NCI-H69 (cell line): ENCODE measurements at places on chromosomes 4 and X.

DNA sequence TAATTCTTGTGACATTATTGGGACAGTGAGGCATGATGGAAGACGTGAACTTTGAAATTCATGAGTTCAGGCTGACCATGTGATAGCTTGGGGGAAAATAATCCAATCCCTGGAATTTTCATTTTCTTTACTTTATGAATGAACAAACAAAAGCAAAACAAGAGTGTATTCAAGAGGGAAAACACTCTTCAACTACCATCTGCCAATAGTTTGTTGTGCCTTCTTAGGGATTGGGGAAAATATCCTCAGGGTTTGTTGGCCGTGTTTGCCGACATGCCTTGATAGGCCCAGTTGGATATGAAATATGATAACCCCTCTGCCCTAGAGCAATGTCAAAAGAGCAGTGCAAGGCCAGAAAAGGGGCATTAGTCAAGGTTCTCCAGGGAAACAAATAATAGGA is 80.8 kb upstream of the CLNK start:
- peak; percentile 49 for DNase-seq

DNA sequence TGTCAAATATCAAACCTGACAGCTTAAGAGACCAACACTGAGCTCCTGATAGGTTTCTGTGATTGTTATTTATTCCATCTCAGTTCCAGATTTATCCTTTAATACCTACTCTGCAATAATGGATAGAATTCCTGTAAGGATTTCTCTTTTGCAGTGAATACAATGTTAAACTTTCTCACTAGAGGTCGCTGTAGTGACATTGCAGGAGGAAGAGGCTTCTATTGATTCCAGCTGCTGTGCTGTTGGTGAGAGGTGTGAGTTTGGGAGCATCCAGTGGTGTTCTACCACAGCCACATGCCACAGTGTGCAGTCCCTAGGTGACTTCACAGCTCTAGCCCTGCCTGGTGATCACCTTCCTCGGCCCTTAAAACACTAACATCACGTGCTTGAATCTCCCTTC is 34.6 kb upstream of the DCAF8L2 start:
- DNase-seq, result peak; percentile 60

DNA sequence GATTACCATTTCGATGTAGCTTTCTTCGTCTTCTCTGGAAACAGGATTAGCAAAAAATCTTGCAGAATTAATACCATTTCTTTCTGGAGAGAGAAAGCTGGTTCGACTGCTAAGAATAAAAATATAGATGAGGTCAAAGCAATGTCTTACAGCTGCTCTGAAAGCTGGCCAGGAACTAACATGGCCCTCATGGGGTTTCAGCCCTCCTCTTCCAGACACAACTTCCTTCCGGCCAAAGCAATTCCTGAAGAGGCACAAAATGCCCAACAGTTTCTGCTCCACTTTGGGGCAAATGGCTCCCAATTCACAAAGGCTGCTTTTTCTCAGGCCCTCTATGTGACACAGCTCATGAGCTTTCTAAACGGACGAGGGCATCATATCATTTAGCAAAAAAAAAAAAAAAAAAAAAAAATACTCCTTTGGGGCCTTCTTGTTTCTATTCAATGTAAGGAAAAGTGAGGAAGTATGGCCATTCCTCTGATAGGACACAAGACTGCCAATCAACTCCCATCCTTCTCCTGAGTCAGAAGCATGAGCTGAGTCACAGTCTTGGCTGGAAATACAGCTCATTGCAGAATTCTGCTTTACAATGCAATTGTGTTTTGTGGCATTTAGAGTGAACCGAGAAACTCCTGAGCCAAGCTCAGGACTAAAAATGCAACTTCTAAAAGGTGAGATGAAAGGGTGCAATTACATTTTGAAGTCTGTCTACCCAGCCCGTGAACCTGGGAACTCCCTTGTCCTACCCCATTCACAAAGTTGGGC is 42.7 kb upstream of the CTAG2 start:
- no peak for DNase-seq

DNA sequence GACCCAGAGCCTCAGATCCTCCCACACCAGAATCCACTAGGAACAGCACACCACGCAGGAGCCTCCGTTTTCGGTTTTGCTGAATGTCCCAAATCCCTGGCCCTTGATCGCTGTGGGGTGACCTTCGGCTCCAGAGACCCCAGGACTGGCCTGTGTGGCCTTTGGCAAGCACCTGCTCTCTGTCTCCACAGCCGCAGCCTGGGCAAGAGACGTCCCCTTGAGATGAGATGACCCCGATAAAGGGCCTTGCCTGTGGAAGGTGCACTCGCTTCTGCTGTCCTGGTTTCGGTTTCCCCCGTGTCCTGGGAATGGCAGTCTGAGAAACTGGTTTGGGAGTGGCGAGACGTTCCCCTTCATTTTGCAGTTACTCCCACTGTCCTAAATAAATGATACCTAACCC is 9.6 kb downstream of the PSAPL1 start:
- no peak for DNase-seq

DNA sequence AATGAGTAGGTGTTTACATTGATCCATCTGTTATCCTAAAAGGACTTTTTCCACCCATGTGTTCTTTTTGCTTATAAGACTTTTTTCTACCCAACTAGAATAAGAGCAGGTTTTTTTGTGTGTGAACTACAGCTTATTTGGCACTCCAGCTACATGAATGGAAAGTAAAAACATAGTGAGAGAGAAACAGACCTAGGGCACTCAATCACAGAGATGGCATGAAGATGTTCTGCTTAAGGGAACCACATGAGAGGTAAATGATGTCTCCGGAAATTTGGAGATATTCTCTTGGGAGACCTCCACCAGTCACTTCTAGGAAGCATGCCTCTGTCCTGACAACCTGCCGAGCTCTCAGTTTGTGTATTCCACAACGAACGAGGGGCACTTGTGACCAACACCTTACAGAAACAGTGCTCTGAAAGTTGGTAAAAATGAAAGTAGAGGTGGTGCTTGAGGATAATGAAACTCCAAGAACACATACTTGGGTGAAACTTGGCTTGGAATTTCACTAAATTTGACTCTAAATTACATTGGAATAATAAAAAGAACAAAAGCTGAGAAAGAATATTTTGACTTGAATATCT is 788.4 kb upstream of the GALNTL6 start:
- DNase-seq, result no peak

DNA sequence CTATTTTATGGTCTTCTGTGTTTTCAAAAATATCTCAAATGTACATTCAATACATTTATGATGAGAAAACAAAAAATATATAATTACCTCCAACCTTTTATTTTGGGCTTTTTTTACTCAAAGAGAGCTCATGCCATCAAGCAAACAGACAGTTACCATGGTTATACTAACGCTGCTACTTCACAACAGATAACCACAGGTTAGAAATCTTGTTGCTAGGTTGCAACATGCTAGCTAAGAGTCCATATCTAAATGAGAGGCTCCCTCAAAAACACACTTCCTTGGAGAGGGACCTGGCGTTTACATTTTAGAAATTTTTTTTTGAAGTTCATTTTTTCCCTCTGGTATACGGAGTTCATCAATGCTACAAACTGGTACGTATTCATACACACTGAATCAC is 44.3 kb downstream of the TBC1D9 start:
- peak; percentile 22 for DNase-seq

GRCh38 chrX:101619364-101619763 is 1.6 kb upstream of the ARMCX6 start:
- peak; percentile 77 for DNase-seq

- no peak for DNase-seq
These were observed 298.3 kb downstream of the IL1RAPL2 start for GRCh38 chrX:104864296-104864695.

GRCh38 chr4:101103381-101104142 is 243.8 kb downstream of the PPP3CA start:
- DNase-seq, result peak; percentile 69
